ENCODE measurements at places on chromosomes 3 and 15.
A peak's percentile ranks its signal among the peaks of the same experiment; 100 is the strongest.

- peaks cover 92% of the 10 kb centered on the region for H3K4me1 ChIP-seq
- DNase-seq = peak; percentile 27
- H3K4me3 ChIP-seq = no peak overlapping the region
- peak overlapping the region; percentile 50 for H3K27ac ChIP-seq
- H3K27me3 ChIP-seq = no peaks in the 10 kb centered on the region
These were observed 45.0 kb upstream of the SACM1L start for GRCh38 chr3:45644063-45644790.

DNA sequence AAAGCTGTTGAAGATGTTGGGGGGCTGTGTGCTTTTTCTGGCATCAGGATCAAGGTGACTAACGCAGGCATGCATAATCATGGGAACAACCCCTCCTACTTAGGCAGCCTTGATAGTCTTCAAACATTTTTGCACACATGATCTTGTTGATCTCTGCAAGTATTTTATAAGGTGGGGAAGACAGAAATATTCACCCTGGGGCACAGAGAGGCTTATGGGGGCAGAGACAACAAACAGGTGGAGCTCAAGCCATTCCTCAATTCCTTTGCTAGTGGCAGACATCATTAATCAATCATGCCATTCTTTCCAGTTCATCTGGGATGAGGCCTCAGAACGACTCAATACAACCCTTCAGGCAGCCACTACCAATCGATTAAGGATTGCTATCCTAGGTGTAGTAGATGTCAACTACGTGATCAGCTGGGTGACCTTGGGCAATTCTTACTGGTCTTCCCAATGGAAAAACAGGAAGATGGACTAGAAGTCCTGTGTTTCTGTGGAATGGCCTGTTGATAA is 110.3 kb upstream of the SMAD3 start:
- peaks cover 3% of the 10 kb centered on the region for H3K27me3 ChIP-seq
- no peak overlapping the region for H3K27ac ChIP-seq
- DNase-seq = no peak
- H3K36me3 ChIP-seq = no peaks in the 10 kb centered on the region
- H3K4me1 ChIP-seq = peaks cover 12% of the 10 kb centered on the region

GRCh38 chr3:69409011-69409410 is 23.1 kb upstream of the FRMD4B start:
- no peaks in the 10 kb centered on the region for H3K36me3 ChIP-seq
- no peaks in the 10 kb centered on the region for H3K4me1 ChIP-seq
- no peaks in the 10 kb centered on the region for H3K27me3 ChIP-seq

DNA sequence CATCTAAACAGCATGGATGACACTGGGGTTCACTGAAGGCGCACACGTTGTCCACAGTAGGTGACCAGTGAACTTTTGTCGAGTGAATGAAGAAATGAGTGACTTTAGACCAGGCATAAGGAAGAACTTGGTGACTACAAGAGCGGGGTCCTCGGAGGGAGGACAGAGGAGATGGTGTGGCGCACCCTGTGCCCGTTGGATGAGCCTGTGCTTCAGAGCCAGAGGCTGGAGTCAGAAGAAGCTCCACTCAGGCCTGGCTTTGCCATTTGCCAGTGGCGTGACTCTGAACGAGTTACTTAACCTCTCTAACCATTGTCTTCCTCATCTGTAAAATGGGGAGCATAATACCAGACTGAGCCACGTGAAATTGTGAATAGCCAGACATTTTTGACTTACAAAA is 42.2 kb downstream of the MUC4 start:
- H3K27me3 ChIP-seq = peaks cover 27% of the 10 kb centered on the region
- DNase-seq = no peak
- H3K4me1 ChIP-seq = no peaks in the 10 kb centered on the region
- no peaks in the 10 kb centered on the region for H3K36me3 ChIP-seq
- no peak overlapping the region for H3K4me3 ChIP-seq
- H3K27ac ChIP-seq = no peak overlapping the region

GRCh38 chr3:95029644-95030043 is 966.8 kb downstream of the NSUN3 start:
- no peaks in the 10 kb centered on the region for H3K4me1 ChIP-seq
- H3K27me3 ChIP-seq = no peaks in the 10 kb centered on the region
- H3K4me3 ChIP-seq = no peak overlapping the region
- H3K36me3 ChIP-seq = no peaks in the 10 kb centered on the region
- DNase-seq = no peak

DNA sequence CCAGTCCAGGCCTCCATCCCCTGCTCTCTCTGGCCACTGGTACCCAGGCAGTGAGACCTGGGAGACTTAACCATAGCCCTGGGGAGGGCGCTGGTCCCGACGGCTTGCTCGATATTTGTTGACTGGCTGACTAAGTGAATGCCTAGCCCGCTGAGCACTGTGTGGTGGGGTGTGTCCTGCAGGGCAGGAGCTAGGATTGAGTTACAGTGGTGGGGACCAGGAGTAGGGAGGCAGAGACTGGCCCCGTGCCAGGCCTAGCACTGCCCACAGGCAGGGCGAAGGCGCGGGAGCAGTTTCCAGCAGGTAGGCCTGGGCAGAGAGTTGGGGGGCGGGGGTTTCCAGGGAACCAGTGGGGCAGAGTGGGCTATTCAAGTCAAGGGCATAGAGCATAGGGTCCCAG is at the start of gene VILL:
VILL (plus strand) TSS at position 260 of the 400 bp plus-strand sequence. CDS start 2,887 bp downstream, outside the sequence.
- no peak for DNase-seq

- H3K4me3 ChIP-seq = no peak overlapping the region
- no peak overlapping the region for H3K27ac ChIP-seq
- no peaks in the 10 kb centered on the region for H3K4me1 ChIP-seq
- no peaks in the 10 kb centered on the region for H3K27me3 ChIP-seq
- H3K36me3 ChIP-seq = no peaks in the 10 kb centered on the region
These were observed 228.1 kb upstream of the FEZF2 start for GRCh38 chr3:62601238-62602070.

- no peak within 1 kb of the TSS for H3K4me3 ChIP-seq
- H3K27me3 ChIP-seq = no peaks in the 10 kb centered on the region
- DNase-seq = peak; percentile 68
These were observed at the start of gene CFAP44 for GRCh38 chr3:113441051-113441770. Gene CFAP44 (minus strand): TSS chr3:113441493. CDS start chr3:113433664, 7,829 bp downstream.

DNA sequence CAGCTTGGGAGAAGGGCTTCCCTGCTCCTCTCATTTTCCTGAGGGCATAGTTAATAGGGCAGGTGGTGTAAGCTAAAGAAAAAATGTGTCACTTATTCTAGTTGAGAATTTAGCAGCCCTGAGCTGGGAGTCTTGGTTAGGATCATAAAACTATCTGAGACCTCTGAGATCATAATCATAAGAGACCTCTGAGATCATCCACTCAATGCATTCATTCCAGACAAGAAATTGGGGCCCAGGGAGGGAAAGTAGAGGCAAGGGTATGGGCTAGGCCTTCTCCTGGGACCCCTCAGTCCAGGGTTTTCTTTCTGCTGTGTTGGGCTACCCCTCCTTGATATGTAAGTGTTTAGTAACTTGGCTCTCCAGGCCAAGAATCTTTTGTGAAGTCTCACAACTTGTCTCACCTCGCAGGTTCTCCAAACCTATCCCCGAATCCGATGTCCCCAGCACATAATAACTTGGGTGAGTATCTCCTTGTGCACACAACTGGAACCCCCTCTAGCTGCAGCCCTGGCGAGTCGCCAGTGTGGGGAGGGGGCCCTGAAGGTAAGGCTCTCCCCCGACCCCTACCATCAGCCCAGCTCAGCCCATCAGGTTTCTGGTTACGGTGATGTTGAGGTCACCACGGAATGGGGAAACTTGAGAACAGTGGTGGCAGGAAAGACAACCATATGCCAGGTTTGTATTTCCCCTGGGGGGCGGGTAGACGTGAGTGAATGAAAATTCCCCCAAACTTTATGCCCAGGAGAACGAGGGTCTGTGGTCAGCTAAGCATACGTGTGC is 84.1 kb downstream of the AAGAB start:
- DNase-seq = no peak
- peaks cover 97% of the 10 kb centered on the region for H3K36me3 ChIP-seq
- H3K27me3 ChIP-seq = no peaks in the 10 kb centered on the region
- no peaks in the 10 kb centered on the region for H3K4me1 ChIP-seq
- H3K4me3 ChIP-seq = no peak overlapping the region

DNA sequence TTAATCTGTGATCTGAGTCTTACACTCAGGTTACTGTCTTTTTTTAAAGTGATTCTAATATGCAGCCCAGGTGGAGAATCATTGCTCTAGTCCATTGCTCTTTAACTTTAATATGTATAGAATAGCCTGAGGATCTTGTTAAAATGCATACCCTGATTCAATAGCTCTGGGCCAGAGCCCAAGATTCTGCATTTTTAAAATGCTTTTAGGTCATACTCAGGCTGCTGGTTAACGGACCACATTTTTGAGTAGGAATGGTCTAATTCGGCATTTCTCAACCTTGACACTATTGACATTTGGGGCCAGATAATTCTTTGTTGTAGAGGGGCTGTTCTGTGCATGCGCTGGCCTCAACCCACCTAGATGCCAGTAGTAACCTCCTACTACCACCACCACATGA is 20.9 kb upstream of the FSTL1 start:
- H3K4me1 ChIP-seq = no peaks in the 10 kb centered on the region
- peaks cover 13% of the 10 kb centered on the region for H3K27me3 ChIP-seq
- no peaks in the 10 kb centered on the region for H3K36me3 ChIP-seq

DNA sequence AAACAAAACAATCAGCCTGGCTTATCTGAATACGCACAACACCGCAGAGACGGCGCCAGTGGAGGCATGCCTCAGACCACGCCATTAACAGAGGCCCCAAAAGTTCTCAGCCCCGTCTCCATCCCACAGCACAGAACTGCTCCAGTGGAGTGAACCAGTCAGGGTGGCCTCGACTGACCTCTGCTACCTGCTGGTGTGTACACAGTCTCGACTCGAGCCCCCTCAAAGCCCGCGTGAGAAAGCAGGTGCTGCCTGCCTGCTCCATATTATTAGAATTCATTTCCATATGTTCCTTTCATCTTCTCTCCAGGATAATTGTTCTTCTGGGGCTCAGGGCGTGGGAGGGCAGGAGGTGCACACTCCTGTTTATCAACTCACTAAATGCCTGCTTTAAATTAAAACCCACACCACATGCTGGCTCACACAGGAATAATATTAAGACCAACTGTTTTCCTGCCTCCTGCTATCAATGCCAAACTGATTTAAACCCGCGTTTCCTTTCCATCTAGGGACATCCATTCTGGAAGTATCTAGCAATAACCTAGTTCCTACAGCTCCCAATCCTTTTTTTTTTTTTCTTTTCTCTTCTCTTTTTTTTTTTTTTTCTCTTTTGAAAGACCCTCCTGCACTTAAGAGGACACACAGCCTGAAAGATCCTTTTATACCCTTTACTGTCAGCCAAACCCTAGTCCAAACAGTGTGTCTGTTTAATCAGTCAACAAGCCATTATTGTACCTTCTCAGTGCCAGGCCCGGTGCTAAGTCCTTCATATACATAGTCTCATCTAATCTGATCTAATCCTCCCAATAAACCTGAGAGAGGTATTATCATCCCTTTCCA is 101.2 kb downstream of the TLE3 start:
- peaks cover 6% of the 10 kb centered on the region for H3K27me3 ChIP-seq
- DNase-seq = no peak
- H3K27ac ChIP-seq = no peak overlapping the region
- no peak overlapping the region for H3K4me3 ChIP-seq
- H3K4me1 ChIP-seq = peaks cover 12% of the 10 kb centered on the region
- no peaks in the 10 kb centered on the region for H3K36me3 ChIP-seq

DNA sequence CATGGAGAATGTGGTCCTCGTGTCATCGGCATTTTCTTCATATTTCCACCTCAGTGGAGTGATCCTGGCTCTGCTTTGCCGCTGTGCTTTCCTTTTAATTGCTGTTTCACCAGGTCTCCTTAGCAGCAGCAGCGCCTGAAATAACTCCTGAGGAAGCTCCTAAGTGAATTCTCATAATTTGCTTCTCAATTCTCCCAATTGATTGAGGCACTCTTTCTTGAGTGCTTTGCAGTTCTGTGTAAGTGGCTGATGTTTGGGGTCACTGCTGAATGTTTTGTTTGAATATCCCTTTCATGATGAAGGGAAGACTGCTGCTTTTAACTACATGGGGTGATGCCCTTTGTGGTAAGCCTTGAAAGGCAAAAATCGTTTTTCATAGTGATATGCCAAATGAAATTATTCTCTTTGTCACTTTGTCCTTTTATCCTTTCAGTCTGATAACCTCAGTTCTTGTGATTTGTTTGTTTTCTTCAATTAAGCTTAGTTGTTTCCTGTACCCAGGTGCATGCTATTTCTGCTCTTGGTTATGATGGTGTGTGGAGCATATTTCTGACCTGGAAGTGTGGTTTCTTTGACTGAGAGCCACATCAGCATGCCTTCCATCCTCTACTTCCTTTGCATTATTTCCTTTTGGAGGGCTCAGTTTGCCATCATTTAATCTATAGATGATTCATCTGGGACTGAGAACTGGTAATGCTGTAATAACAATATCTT is 36.7 kb downstream of the HMG20A start:
- H3K27ac ChIP-seq = no peak overlapping the region
- peaks cover 15% of the 10 kb centered on the region for H3K4me1 ChIP-seq
- H3K36me3 ChIP-seq = peaks cover 31% of the 10 kb centered on the region
- H3K4me3 ChIP-seq = no peak overlapping the region

DNA sequence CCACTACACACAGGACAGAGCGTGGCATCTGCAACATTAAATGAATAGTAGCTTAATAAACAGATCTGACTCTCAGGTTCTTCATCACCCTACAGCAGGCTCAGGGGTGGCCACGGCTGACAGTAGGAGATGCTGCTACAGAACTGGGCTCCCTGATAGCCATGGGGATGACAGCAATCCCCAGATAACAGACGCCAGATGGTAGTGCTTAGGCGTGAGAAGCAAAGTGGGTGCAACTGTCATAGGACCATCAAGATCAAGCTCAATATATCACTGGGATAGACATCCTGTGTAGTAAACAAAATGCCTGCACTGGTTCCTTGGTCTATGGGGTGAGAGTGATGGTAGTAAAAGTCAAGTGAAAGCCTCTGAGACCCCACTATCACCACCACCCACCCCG is 2.6 kb upstream of the TPRA1 start:
- H3K27me3 ChIP-seq = no peaks in the 10 kb centered on the region
- no peak overlapping the region for H3K27ac ChIP-seq
- no peak overlapping the region for H3K4me3 ChIP-seq
- H3K36me3 ChIP-seq = no peaks in the 10 kb centered on the region
- DNase-seq = no peak
- H3K4me1 ChIP-seq = peaks cover 35% of the 10 kb centered on the region

- H3K27me3 ChIP-seq = no peaks in the 10 kb centered on the region
- DNase-seq = no peak
- no peak overlapping the region for H3K4me3 ChIP-seq
- H3K27ac ChIP-seq = no peak overlapping the region
- H3K36me3 ChIP-seq = no peaks in the 10 kb centered on the region
These were observed 39.4 kb downstream of the KPNA1 start for GRCh38 chr3:122475316-122475715.

GRCh38 chr15:78909791-78910228 is 35.0 kb downstream of the CTSH start:
- peak overlapping the region; percentile 31 for H3K27ac ChIP-seq
- no peaks in the 10 kb centered on the region for H3K27me3 ChIP-seq
- H3K4me1 ChIP-seq = peaks cover 52% of the 10 kb centered on the region

Measured in HepG2 (cell line).